ENCODE measurements at places on chromosomes 7 and 10.

DNA sequence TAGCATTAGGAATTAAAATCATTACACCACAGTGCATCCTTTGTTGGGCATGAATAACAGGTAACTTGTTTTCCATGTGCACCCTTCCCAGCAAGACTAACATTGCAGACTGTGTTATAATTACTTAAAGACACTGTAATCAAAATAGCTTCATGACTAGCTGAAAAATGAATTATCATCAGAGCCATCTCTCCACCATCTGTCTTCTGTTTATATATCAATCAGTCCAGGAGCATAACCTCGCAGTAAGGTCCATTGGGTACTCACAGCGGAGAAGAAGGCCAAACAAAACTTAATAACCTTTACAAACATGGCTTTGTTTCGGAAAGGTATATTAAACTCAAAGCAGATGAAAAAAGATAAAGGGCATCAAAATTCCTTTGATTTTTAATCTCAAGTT lies 90.6 kb downstream of the ODAD2 start:
- DNase-seq = no peak

- DNase-seq = no peak
Observed at GRCh38 chr10:59517341-59517899, 155.1 kb upstream of the FAM13C start.

- no peak for DNase-seq
Observed at GRCh38 chr7:50596484-50596883, 31.3 kb upstream of the DDC start.

- DNase-seq = no peak
Observed at GRCh38 chr7:44772440-44772839, 23.8 kb downstream of the ZMIZ2 start.

DNA sequence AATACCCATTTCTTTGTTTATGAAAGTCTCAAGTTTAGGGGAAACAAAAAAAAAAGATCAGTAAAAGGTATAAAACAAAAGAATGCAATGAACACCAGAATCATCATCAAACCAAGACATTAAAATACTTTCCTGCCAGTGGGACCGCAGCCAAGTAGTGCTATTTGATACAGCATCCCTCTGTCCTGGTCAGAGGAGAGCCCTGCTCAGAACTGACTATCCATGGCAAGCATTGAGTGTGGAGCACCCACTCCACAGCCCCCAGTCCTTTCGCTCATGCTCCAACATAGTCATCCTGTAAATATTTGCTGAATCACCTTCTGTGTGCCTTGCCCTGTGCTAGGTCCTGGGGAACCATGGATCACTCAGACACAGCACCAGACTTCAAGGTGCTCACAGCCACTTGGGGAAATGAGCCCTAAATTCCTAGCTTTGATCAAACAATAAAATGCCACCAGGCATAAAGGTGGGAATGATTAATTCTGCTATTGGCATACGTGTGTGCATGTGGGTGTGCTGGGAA lies 213.6 kb upstream of the TBX20 start:
- DNase-seq = no peak

DNA sequence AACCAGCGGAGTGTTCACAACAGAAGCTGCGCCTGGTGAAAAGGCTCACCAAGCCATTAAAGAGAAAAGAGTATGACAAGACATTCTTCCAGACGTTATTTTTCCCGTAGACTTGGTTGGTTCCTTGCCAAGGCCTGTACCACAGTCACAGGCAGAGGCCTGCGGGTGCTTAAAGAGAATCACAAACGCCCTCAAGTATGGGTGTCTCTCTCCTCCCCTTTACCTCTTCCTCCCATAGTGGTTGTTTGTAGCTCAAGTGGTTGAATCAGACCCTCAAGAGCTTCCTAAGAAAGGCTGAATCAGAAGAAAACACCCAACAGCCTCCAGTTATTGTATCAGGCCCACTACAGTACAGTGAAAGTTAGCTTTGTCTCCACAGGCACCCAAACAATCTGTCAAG lies 169.0 kb downstream of the CREB5 start:
- DNase-seq = no peak

Data from amygdala (tissue), 56 donors.